ENCODE measurements at places on chromosomes 5 and 9.

DNA sequence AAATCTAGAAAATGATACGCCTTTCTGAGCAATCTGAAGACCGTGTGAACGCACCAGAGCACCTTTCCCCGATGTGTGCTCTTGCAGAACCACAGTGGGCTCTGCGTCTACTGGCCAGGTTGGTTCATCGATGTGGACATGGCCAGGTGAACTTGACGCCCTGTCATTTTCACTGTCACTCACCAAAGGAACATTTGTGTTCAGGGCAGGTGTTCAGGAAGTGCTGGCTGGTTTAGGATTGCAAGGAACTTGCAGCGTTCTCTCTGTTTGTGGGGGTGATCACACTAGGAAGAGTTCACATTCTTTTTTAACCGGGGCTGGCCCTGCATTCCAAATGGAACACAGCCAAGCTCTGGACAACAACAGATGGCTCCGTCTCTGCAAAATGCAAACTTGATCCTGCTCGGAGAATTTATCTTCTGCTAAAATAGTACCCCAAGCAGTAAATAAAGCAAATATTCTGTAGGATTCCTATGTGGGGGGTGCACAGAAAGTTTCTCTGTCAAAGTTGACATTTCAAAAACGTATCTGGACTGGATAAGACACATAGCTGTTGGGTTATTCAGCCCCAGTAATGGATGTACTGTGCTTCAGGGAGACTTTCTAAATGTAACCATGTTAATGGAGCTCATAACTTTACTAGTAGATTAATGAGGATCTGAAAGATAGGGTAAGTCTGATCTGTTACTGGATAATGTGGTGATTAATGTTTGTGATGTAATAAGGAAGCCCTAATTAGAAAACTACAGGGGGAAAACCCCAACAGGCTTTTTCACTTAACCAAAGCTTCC lies 45.7 kb upstream of the FANCC start:
- no peak for DNase-seq

DNA sequence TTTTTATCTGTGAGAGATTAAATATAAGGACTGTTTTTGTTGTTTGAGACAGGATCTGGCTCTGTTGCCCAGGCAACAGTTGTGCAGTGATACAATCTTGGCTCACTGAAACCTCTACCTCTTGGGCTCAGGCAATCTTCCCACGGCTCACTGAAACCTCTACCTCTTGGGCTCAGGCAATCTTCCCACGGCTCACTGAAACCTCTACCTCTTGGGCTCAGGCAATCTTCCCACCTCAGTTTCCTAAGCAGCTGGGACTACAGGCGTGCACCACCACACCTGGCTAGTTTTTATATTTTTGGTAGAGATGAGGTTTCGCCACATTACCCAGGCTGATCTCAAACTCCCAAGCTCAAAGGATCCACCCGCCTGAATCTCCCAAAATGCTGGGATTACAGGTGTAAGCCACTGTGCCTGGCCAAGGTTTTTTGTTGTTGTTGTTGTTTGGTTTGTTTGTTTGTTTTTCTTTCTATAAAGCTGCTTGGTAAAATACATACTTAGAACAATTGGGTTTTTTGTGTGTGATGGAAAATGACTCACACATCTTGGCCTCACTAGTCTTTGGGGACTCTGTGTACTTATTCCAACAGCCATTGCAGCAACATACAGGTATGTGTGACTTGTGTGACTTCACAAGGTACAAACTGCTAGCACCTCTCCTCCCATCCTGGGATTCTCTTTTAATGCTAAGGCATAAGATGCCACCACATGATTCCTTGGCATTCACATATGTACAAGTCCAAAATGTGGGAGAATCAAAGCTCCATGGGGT lies 36.5 kb upstream of the RASA1 start:
- no peak for DNase-seq

GRCh38 chr5:105146867-105147266 lies 1584.3 kb upstream of the NUDT12 start:
- DNase-seq, result no peak

DNA sequence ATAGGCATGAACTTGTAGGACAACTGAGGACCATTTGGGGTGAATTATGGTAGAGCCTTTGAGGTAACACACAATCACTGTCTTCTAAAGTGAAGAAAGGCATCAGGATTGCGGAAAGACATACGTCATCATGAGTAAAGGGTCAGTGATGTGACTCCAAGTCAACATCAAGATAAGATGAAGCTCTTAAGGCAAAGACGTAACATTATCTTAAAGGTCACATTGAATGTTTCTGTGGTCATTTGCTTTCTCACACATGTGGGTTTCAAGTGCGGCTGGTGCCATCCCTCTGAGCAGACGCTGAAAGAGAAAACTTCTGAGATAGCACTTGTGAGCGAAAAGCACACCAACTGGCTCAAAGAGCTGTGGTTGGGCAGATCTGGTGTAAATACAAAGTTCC lies 63.3 kb upstream of the GRAMD2B start:
- DNase-seq, result no peak

GRCh38 chr5:979100-979817 lies 29.3 kb upstream of the NKD2 start:
- no peak for DNase-seq

- DNase-seq, result no peak
These were observed 129.6 kb downstream of the LURAP1L start for GRCh38 chr9:12904261-12905000.

- peak; percentile 37 for DNase-seq
These were observed 3.2 kb downstream of the MAP3K1 start for GRCh38 chr5:56818450-56819037.

DNA sequence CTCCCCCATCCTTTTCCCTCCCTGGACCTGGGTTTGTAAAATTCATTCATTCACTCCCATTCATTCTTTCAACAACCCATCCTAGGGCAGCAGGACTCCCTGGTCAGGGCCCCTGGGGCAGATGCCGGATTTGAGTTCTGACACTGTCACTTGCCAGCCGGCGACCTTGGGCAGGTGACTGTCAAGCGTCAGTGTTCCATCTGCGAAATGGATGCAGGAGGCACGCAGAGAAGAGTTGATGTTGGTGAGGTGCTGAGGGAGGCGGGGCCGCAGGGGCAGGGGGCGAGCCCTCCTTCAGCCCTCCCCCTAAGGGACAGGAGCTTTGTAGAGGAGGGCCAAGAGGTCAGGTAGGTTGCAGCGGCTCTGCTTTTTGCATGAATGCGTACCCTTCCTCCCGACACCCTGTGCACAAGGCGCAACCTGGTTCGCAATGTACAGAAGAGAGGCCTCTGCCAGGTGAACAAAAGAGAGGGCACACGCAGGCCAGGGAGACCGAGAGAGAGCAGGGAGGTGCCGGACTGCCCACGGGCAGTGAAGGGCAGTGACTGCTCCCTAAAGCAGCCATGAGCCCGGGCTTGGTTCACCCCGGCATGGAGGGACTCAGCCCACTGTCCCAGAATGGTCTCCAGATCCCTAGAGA lies 128.1 kb downstream of the BARX1 start:
- no peak for DNase-seq

DNA sequence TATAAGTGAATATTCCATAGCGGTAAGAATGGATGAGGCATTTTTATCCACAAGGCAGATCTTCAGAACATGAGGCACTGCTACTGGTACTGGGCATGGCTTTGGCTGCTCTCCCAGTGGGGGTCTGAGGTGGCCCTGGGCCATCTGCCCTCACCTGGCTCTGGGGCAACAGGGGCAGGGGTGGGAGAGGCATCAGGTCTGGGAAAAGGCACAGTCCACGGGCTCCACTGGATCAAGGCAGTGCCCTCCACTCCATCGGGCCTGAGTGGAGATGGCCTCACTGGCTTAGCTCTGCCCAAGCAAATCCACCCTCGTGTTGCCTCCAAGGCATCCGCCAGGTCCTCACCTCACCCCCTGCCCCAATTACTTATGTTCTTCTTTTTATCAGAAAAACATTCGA lies 10.9 kb upstream of the NKD2 start:
- DNase-seq, result no peak
